H54 (cell line): ENCODE measurements at places on chromosomes 16 and 17.

DNA sequence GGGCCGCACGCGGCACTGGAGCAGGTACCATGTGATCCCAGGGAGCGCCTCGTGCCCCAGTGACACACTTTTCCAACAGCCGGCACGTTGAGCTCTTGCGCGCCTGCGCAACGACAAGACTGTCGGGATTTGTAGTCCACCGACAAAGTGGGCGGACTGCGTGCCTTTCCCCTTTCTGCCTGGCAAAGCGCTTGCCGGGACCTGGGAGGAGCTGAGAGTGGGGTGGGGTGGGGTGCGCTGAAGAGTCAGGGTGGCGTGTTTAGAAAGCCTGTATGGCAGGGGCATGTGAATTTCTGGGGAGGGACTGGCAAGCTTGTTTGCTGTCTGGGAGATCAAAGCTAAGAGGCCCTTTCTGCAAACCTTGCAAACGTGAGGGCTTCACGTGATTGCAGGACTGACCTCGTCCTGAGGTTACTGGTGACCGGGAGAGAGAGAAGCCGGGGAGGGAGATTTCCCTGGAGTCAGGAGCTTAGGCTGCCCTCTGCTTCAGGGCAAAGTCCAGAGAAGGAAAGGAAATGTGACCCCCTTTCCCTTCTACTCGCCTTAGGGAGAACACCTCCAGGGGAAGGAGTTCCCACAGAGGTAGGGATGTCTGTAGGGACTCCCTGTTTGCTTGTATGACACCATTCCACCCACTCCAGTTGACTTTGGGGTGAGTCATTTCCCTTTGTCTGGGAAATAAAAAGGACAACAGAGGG lies 429 bp upstream of the NR1D1 start:
- DNase-seq: peak; percentile 91

DNA sequence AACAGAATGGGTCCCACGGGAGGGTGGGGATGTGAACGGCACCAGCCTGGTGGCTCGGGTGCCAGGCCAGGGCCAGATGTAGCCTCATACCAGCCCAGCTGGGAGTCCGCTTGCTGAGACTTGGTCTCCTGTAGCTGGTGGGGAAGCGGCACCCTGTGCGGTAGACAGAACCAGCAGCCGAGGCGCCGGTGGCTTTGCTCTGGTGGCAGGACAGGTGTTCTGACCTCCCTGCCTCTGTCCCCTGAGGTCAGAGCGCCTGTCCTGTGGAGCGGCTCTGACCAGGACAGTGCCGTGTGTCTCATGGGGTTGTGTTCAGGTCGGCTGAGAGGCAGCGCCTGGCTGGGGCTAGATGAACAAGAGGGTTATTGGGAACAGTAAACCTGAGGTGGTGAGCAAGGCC lies 20.1 kb downstream of the RAB40C start:
- DNase-seq: no peak

GRCh38 chr16:67514382-67514828 lies 14.2 kb upstream of the RIPOR1 start:
- no peak for DNase-seq

DNA sequence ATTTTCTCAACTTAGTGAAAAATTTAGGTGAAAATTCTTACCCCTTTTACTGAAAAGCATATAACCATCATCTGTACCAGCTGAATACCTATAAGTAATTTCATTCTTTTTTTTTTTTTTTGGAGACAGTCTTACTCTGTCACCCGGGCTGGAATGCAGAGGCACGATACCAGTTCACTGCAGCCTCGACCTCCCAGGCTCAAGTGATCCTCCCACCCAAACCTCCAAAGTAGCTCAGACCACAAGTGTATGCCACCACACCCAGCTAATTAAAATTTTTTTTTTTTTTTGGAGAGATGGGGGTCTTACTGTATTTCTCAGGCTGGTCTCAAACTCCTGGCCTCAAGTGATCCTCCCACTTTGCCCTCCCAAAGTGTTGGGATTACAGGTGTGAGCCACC lies 33.8 kb downstream of the TUBD1 start:
- no peak for DNase-seq

DNA sequence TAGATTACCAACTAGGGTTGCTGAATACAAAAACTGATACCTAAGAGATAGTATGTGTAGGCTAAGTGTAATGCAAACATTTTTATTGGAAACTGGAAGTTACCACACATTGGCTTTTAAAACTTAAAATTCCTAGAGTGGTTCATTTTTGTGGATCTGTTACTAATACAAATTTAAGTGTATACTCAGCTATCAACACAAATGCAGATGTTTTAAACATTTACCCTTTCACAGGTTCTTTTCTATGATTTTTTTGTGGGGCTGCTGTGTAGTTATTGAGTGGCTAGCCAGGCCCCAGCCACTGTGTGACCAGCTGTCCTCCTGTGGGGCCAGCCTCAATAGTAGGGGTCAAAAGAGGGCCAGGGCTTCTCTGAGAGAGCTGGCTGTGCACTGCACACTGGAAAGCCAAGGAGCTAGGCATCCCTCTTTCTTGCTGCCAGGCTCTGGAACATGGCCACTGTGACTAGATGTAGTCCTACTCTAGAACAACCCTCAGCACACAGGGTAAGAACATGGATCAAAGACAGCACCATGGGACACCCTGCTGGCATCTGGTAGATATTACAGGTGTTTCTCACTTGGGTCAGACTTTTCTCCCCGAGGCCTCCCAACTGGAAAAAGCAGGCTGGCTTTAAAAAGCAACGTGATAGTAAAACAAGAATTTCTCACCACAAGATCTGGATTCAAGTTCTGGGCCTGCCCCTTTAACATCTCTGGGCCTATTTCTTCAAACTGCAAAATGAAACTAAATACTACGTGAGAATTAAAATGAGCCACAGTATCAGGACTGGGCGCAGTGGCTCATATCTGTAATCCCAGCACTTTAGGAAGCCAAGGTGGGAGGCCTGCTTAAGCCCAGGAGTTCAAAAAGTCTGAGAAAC lies 7.3 kb upstream of the VEZF1 start:
- DNase-seq: peak; percentile 81

- DNase-seq: no peak
Measured at GRCh38 chr16:28537076-28537475, 1.7 kb downstream of the NUPR1 start.

- peak; percentile 26 for DNase-seq
Measured at GRCh38 chr16:87086156-87086555, 231.0 kb downstream of the C16orf95 start.

DNA sequence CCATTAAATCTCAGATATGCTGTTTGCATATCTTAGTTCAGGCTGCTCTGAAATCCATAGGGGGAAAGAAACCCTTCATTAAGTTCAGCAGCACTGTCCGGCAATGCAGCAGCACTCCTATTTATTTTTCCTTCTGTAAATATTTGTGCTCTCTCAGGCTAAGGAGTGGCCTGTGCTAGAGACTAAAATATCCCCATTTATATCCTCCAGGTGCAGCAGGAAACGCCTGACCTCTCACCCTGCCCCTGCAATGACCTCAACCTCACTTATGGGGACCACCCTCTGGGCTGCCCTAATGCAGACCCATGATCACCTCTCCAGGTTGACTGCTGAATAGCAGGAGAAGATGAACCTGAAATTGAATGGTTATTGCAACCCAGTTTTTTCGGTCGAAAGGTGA lies 165.0 kb upstream of the ELAC2 start:
- no peak for DNase-seq

GRCh38 chr16:67657751-67658518 lies 2.1 kb downstream of the ACD start:
- no peak for DNase-seq

GRCh38 chr16:64017796-64018195 lies 1104.1 kb downstream of the CDH11 start:
- DNase-seq: no peak

DNA sequence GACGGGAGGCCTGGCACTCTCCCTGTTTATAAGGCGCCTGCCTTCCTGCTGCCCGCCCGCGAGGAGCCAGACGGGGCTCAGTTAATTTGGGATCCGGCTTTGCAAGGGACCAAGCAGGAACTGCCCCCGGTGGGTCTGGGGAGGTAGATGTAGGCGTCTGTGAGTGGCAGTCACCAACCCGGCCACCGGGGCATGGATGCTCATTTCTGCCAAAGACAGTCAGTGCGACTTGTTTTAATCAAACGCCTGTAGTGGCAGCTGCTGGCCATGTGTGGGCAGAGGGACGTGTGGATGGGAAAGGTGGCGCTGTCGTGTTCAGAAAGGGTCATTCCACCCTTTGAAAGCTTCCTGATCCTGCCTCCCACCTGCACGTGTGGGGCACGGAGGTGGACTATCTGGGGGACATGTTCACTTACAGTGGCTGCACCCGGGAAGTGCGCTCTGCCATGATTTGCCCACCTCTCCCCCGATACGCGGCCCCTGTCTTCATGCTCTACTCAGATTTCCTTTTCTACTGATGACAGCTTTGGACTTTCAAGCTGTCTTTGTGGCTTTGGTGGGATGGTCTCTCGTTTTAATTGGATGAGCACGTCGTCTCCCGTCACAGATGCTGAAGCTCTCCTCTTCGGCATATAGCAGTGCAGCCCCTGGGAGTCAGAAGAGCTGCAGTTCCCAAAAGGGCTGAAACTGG lies 60.3 kb upstream of the CIBAR2 start:
- peak; percentile 47 for DNase-seq

GRCh38 chr17:15171167-15172047 lies 93.7 kb downstream of the PMP22 start:
- DNase-seq: peak; percentile 44

- DNase-seq: no peak
Measured at GRCh38 chr17:11601661-11602060, 3.4 kb downstream of the DNAH9 start.

GRCh38 chr16:84754353-84754856 lies 54.6 kb downstream of the USP10 start:
- peak; percentile 48 for DNase-seq

GRCh38 chr16:54063279-54063773 lies 223.3 kb downstream of the IRX3 start:
- DNase-seq: no peak

GRCh38 chr17:59837308-59838051 lies 55.3 kb downstream of the TUBD1 start:
- no peak for DNase-seq

GRCh38 chr16:19907161-19907992 lies 22.7 kb upstream of the GPRC5B start:
- peak; percentile 73 for DNase-seq

DNA sequence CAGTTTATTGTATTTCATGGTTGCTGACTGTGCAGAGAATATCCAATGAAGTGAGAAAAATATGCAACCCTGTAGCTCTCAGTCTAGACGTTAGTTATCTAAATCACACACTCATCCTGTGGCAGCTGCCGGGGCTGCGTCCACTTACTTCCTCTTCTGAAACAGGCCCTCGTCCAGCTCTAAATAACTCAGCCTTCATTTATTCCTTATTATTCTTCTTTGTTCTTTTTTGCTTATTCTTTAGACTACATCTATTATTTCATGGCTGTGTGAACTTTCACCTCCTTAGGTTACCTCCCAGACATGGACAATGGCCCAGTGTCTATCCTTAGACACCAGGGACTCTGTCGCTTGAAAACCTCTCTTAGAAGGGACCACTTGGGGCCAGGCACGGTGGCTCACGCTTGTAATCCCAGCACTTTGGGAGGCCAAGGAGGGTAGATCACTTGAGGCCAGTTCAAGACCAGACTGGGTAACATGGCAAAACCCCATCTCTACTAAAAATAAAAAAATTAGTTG lies 3.4 kb upstream of the THUMPD1 start:
- no peak for DNase-seq

DNA sequence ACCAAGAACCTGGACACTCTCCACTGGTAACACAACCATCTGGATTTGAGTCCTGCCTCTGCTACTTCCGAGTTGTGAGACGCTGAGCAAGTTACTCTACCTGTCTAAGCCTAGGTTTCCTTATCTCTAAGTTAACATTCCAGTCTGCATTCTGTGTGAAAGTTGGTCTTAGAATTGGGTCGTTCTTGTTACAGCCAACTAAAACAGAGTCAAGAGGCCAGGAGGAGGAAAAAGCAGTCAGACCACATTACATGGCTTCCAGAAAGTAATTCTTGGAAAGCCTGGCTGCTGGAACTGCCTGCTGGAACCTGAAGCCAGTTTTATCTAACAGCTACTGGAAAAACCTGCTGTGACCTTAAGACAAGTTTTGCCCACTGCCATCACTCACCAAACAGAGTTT lies 38.4 kb upstream of the XYLT1 start:
- no peak for DNase-seq

- DNase-seq: no peak
Measured at GRCh38 chr17:79159926-79160325, 85.3 kb downstream of the ENGASE start.

DNA sequence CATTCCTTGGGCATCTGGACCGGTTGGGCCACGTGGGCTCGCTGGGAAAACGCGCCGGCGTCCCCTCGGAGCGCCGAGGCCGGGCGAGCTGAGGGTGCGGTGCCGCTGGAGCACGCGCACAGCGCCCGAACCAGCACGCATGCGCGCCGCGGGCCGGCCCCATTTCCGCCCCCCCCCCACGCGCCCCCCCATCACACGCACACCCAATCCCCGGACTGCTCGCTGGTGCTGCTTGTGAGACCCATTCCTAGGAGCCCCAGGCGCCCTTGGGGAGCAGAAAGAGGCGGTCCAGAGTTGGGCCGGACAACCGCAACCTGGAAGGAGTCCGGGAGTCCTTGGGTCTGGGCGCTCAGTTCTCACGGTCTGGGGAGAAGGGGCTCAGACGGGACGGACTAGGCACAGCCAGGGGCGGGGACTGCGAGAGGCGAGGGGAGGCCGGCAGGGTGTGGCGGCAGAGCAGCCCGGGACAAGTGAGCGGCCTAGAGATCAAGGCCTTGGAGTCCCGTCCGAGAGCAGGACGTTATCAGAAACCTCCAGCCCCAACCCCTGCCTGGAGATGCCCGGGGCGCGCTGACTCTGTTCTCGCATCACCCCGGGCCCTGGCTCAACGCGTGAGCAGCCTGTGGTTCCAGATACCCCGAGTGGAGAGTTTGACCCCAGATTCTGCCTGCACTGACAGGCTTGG lies 6.0 kb upstream of the CBX8 start:
- DNase-seq: no peak

DNA sequence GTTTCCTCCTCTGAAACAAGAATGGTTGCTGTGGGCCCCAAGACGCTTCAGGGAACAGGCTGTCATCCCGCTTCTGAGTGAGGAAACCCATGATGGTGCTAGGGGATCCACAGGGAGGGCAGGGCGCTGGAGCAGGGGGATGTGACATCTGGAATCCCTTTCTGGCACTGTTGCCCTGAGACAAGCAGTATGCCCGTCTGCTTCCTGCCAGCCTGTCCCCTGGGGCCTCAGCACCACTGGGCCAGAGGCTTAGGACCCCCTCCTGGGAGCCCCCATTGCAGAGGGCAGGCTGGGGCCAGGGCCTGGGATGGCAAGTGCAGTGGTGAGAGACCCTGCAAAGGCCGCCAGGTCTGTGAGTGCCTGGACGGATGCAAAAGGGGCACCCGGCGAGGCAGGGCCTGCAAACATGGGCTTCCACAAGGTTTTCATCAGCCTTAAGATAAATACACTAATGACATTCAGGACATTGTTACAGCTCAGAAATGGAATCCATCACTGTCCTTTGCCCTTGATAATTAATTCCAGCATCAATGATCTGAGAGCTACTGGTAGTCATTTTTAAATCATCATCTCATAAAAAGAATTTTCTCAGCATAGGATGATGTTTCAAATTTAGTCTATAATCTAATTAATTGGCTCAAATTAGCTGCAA lies 51.6 kb downstream of the PRMT7 start:
- no peak for DNase-seq
